ENCODE measurements at places on chromosomes 2 and 18.

- DNase-seq: no peak
Measured at GRCh38 chr2:133655610-133656009, 87.3 kb upstream of the NCKAP5 start.

DNA sequence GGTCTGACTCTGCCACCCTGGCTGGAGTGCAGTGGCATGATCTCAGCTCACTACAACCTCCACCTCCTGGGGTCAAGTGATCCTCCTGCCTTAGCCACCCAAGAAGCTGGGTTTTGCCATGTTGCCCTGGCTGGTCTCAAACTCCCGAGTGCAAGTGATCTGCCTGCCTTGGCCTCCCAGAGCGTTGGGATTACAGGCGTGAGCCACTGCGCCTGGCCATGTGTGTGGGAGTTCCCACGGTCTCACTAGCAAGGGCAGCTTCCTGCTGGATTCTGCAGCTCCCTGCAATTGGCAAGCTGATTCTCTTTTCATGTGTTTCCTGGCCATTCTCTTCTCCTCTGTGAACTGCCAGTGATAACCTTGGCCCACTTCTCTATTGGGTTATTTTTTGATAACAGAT is 84.0 kb downstream of the USP40 start:
- DNase-seq: no peak

GRCh38 chr2:159860581-159861310 is 62.7 kb upstream of the CD302 start:
- DNase-seq: no peak

DNA sequence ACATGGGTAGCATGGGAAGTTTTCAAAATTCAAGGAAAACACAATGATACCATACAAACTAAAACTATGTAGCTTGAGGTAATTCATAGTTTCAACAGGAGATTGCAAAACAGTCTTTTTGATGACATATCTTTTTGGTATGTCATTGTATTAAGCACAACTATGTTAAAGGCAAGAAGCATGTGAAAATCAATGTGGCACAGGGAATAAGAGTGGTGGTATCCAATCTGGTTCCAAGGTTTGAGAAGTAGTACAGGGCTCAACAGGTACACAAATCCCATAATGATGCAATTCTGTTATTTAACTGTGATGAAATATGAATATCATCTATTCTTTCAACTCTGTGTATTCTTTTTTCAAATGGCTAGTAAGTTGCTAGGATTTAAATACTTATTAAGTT is 16.4 kb upstream of the DLX2 start:
- DNase-seq: no peak

DNA sequence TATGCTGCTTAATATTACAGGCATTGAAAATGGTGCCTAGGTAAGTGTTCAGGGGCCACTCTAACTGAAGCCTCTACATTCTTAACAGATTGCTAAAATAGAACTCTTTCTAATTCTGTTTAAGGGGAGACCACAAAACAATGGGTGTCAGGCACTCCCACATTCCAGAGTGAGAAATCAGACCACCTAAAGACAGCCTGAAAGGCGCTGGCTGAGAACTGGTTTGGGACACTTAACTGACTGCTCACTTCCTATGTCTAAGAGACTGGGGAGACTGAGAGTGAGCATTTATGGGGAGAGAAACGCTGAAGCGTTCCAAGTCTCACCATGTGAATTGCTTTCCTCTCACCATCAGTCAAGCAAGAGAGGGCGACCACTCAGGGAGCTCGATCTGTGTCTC is 108.8 kb upstream of the ITGB6 start:
- no peak for DNase-seq

- no peak for DNase-seq
Measured at GRCh38 chr2:14324308-14324707, 308.2 kb upstream of the LRATD1 start.

GRCh38 chr2:446303-446874 is 158.5 kb upstream of the ALKAL2 start:
- DNase-seq: no peak

GRCh38 chr18:42413870-42414269 is 458.8 kb downstream of the PIK3C3 start:
- DNase-seq: no peak

- DNase-seq: no peak
Measured at GRCh38 chr2:26144031-26144430, 28.9 kb upstream of the GAREM2 start.

DNA sequence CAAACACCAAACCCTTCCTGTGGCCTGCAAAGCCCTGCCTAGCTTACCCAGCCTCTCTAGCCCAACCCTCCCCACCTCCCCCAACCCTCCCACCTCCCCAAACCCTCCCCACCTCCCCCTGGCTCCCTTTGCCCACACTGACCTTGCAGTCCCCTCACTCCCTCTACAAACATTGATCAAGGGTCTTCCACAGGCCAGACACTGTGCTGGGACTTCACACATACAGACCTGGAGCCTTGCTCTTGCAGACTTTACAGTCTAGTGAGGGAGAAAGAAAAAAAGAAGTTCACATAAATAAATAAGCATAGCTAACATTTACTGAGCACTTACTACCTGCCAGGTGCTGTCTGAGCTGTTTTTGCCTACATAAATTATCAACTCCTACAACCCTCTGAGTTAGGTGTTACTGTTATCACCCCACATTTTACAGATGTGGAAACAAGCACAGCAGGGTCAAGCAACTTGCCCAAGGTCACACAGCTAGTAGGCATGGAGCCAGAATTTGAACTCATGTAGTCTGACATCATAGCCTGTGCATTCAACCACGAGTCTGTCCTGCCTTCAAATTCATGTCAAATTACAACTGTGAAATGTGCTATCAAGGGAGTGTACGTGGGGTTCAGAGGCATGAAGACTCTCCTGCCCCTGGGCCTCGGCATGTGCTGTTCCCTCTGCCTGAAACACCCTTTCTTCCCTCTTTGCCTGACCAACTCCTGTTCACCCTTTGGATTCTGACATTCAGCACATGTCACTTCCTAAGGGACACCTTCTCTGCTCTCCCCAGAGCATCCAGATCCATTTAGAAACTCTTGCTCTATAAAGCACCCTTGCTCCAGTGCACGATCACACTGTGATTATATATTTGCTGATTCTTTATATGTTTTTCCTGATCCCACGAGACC is 209.9 kb downstream of the TNS1 start:
- DNase-seq: no peak

- DNase-seq: no peak
Measured at GRCh38 chr2:134369220-134369902, 115.5 kb downstream of the MGAT5 start.

Measured in Jurkat, Clone E6-1 (cell line).